ENCODE measurements at places on chromosomes 7 and 10. TPM values are rescaled to one million over a fixed set of nuclear protein-coding genes. Genes with fewer than 3 reads are reported as not detected.

The CCDC71L gene
- 4.6 TPM for polyA plus RNA-seq

The OR2A7 gene
- 1.1 TPM for polyA plus RNA-seq

The KLHDC10 gene
- 43.9 TPM for polyA plus RNA-seq

The OR9A2 gene
- not detected for polyA plus RNA-seq

The AOAH gene
- polyA plus RNA-seq, result 4.5 TPM

The FGFBP3 gene
- 1.9 TPM for polyA plus RNA-seq

The COX15 gene
- 33.2 TPM for polyA plus RNA-seq

The LEP gene
- polyA plus RNA-seq, result 0.05 TPM

The VIPR2 gene
- 12.1 TPM for polyA plus RNA-seq

The VPS26A gene
- polyA plus RNA-seq, result 35.4 TPM

The FRMPD2 gene
- polyA plus RNA-seq, result 0.09 TPM

The GATAD1 gene
- 27.9 TPM for polyA plus RNA-seq

The NACAD gene
- polyA plus RNA-seq, result 4.5 TPM

The LIPA gene
- 44.2 TPM for polyA plus RNA-seq

The TMEM270 gene
- polyA plus RNA-seq, result not detected

The PRSS1 gene
- polyA plus RNA-seq, result not detected

The NANOS1 gene
- polyA plus RNA-seq, result 6.0 TPM

The POLR2J2 gene
- 6.7 TPM for polyA plus RNA-seq

The ATP5F1C gene
- 196 TPM for polyA plus RNA-seq

The KIAA1217 gene
- polyA plus RNA-seq, result 41.8 TPM

The SPAM1 gene
- polyA plus RNA-seq, result not detected

The CYP3A7 gene
- not detected for polyA plus RNA-seq

The CPXM2 gene
- 0.97 TPM for polyA plus RNA-seq

The ITGB8 gene
- 5.2 TPM for polyA plus RNA-seq
